ENCODE measurements at places on chromosomes 11 and 22.

DNA sequence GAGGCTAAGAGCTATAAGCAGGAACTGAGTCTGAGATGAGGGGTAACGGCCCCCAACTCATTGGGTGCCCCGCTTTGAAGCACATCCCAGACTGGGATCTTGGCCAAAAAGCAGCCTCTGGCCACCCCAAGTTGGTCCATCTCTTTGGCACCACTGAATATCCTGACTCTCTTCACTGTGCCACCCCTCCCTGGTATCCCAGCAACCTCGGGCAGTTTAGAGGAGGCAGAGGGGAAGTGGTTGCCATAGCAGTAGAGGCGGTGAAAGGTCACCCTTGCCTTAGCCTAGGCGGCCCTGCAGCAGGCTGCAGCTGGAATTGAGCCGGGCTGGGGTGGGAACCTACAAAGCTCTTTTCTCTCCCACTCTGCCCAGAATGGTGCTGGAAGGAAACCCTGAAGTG lies 1.1 kb downstream of the PELI3 start:
- no peak for DNase-seq

GRCh38 chr11:26551186-26551801 lies 20.8 kb downstream of the MUC15 start:
- no peak for DNase-seq

DNA sequence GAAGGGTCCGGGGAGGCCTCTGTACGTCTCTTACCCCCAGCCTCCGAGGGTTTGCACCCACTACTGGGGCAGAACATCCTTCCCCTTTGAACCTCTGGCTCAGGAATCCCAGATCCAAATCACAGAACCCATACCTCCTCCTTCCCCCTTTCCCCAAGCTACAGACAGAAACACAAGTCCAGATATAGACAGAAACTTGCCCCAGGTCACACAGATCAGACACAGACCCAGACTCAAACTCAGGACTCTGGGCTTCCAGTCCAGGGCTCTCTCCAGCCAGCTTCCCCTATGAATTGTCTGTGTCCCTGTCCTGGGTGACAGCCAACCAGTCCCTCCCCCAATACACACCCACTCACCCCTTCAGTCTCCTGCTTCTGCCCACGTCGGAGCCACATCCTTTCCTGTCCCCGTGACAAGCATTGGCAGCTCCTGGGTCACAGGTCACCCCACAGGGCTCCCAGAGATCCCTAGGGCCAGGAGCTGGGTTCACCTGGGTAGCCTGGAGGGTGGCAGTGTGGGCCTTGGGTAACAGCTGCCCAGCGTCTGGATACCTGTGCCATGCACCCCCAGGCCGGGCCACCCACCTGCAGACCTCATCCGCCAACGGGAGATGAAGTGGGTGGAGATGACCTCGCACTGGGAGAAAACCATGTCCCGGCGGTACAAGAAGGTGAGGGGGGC lies 772 bp downstream of the TBC1D10C start:
- no peak for DNase-seq

DNA sequence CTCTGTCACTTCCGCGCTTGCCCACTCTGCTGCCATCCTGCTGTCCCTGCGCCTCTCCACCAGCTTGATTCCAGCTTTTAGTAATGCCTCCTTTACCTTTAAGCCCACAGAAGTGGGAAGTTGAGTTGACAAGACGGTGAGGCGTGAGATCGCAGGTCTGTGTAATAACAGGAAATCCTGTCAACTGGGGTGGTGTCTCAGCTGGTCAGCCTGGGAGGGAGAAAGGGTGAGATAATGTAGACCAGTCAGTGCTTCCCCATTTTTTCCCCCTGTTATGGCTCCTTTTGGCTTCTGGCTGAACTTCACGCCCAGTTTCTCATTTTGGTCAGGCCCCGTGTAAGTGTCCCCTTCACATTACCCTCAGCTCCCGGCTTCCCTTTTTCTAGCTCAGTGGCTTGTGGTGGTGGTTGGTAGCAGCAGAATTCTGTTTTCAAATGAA lies 98.9 kb downstream of the TRAF6 start:
- DNase-seq: no peak

GRCh38 chr11:107691000-107691750 lies 20.7 kb downstream of the SLN start:
- DNase-seq: no peak

DNA sequence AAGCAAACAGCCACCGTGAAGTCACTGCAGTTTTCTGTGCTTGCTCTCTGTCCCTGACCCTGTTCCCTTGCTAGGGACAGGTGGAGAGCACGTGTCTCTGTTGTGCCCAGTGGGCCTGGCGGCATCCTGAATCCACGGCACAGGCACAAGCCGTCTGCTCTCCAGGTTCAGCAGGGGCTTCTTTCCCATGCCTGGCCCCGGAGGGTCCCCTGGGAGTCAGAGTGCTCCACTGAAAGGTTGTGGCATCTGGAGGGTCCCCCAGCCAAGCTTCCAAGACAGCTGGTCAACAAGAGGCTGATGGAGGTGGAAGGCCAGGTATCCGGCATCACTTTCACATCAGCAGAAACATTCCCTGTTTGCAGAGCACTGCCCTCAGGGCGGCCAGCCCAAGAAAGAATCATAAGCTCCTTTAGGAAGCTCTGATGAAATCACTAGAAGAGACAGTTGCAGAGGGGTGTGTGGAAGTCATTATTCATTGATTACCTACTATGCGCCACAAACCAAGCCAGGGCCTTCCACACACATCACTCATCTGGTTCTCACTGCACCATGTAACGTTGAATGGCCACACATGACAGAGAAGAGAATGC lies 346.4 kb upstream of the B3GAT1 start:
- no peak for DNase-seq

- DNase-seq: no peak
Measured at GRCh38 chr11:85062659-85063058, 564.5 kb downstream of the DLG2 start.

DNA sequence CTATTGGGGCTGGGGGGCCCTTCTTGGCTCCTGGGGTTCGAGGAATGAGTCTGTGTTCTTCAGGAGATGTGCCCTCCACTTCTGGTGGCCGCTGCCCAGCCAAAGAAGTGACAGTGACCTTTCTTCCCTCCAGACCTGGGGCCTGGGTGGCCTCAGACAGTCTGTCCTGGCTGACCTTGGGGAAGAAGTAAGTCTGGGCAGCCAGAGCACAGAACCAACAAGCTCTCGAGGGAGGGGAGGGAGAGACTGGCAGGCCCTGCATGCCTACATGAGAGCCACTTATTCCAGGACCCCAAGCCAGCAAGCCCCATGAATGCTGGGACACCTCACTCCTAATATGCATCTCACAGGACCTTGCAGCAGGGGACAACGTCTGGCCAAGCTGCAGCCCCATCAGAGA lies 27.1 kb upstream of the STK33 start:
- no peak for DNase-seq

DNA sequence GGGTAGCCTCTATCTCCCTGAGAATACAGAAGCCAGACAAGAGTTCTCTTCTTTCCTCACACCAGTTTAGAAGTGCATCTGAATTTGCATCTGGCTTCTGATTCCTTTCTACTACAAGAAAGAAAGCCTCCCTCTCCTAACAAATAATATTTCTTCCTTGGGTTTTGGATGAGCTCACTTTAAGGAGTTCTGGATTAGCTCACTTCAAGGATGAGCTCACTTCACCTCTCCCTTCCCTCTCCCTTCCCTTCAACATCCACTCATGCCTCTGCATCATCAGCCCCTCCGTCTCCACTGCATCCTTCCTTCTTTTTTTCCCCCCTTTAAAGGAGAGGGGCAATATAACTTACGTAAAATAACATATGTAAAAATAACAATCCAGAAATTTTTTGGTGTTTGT lies 1.6 kb upstream of the MTNR1B start:
- no peak for DNase-seq

DNA sequence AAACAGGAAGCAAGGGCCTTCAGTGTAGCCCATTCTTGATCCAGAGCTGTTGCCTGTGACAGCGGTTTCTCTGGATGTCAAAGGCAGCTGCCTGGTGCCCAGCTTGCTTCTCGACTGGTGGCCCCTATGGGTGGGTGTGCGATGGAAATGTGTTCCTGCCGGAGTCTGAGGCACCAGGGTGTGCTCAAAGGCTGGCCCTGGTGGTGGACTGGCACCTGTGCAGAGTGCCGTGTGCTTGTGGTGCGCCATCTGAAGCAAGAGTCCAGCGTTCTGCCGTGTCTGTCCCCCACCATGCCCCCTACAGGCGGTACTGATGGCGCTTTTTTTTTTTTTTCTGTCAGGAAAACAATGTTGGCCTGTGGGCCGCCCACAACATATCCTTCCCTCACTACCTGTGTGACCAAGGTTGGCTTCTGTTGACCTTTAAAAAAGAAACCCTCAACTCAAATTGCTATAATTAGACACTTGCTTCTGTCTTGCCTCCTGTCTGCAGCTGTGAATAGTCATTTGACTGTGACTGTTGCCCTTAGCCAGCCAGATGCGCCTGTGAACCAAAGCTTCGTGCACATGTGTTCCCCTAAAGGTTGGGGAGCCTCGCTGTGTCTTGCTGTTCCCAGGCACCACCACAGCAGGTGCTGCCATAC lies 4.7 kb upstream of the RANBP1 start:
- peak; percentile 13 for DNase-seq

DNA sequence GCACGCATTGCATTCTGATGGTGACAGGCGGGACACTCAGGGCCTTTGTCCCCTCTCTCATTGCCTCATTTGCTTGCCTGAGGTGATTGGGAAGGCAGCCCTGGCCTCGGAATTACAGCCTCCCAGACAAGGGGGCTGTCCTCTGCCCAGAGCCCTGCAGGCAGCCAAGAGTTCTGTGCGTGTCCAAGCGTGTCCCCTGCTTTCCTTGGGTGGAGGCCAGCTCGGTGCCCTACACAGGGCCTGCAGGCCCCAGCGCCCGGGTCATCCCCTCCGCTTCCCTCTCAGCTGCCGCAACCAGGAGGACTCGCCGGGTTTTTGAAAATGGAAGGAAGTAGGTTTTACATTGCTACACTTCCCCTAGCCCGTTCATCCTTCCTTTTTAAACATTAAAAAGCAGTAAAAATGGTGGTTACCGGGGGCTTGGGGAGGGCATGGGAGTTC lies 1.9 kb downstream of the GRAMD4 start:
- peak; percentile 45 for DNase-seq

DNA sequence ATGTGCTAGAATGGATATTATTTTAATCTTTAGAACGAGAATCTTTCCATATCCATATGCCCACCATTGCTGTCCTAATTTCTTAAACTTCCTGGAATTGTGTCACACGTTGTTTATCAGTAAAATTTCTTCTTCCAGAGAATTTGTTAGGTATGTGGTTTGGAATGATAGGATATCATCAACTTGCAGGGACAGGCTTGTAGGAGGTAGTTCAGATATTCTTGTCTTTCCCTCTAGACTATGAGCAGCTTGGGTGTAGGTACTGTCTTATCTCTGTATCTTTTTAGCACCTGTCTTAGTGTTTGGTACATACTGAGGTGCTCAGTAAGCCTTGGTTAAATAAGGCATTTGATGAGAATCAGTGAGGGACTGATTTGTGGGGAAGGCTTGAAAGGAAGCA lies 3.4 kb downstream of the CTNND1 start:
- no peak for DNase-seq

GRCh38 chr11:17652556-17652955 lies 66.8 kb upstream of the MYOD1 start:
- no peak for DNase-seq

GRCh38 chr11:71322861-71323582 lies 70.6 kb upstream of the SHANK2 start:
- DNase-seq: no peak

DNA sequence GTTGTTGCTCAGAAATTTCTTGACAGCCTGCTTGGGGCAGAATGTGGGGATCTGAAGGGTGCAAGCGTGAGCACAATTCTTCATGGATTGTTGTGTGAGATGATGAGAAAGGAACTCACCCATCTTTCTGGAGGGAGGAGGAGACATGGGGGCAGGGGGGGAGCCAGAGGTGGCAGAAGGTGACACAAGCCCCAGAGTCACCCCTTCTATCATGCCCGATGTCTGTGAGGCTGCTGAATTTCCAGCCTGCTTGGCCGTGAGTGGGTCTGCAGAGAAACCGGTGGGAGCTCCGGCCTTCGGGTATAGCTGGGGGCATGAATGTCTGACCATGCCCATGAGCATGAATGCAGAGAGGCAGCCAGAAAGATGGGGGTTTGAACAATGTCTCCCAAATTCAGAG lies 870.7 kb downstream of the TBC1D22A start:
- no peak for DNase-seq

DNA sequence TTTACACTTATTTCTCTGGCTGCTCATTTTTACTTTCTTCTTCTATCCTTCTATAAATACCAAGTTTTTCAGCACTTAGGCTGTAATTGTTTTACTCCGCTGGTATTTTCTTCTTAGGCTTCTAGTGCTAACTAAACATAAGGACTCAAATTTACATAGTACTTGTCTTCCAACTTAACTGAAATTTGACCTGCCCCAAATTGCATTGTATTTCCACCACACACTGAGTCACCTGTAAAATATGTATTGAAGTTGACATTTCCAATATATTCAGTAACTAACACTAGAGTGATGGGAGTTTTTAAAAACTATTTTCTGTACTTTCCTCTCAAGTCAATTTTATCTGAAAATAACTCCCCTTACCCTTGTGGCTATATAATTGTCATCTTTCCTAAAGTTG lies 1794.1 kb upstream of the RAG2 start:
- DNase-seq: no peak

DNA sequence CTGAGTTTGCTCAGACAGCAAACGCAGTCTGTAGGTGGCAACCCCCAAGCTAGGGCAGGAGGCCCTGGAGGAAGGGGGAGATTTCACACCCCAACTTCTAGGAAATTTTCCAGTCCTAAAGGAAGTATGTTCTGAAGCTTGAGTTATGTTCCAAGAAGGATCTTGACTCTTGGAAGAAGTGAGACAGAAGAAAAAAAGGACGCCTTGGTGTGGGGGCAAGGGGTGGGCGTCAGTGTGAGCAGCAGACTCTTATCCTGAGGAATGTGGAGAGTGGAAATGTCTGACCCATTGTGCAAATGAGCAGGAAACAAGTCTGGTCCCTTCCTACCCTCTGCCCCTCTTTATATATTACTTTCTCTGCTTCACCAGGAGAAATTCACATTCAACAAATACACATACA lies 368.5 kb upstream of the NARS2 start:
- DNase-seq: no peak

GRCh38 chr22:18078329-18079041 lies 695 bp downstream of the PEX26 start:
- peak; percentile 5 for DNase-seq

DNA sequence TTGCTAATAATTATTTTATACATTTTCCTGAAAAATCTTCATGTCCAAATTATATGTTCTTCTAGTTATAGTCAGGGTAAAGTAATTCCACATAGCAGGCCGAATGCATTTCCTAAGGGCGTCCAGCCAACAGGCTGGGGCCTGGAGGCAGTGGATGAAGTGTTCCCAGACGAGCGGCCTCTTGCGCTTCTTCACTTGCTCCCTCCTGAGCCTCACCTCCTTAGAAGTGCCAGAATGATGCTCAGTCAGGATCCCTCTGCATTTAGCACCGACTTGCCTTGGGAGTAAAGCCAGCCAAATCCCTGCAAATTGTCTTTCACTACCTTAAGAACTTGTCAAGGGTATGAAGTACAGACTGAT lies 1.5 kb downstream of the OLFML1 start:
- DNase-seq: no peak

DNA sequence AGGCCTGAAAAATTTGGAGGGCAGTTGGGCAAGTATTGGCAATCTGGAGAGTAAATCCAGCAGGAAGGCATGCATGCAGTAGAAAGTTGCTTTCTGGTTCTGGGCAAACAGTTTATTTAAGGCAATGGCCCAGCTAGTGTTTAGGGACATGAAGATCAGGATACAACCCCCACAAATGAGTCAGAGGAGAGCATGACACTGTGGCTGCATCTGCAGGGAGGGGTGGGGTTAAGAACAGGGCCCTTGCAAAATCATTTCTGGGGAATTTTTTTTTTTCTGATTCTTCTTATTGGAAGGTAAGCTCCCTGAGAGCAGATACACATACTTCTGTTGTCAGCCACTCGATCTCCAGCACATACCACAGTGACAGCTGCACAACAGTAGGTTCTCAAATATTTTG lies 61.1 kb downstream of the FDX1 start:
- no peak for DNase-seq
